ENCODE measurements at places on chromosomes 6 and 20.

- no peak for DNase-seq
Observed at GRCh38 chr6:12386816-12387215, 96.7 kb downstream of the EDN1 start.

GRCh38 chr6:140576004-140576555 lies 1201.6 kb upstream of the CITED2 start:
- no peak for DNase-seq

- DNase-seq = no peak
Observed at GRCh38 chr20:45409521-45410272, 1.6 kb downstream of the DBNDD2 start.

GRCh38 chr20:24657196-24657595 lies 187.8 kb downstream of the SYNDIG1 start:
- no peak for DNase-seq

DNA sequence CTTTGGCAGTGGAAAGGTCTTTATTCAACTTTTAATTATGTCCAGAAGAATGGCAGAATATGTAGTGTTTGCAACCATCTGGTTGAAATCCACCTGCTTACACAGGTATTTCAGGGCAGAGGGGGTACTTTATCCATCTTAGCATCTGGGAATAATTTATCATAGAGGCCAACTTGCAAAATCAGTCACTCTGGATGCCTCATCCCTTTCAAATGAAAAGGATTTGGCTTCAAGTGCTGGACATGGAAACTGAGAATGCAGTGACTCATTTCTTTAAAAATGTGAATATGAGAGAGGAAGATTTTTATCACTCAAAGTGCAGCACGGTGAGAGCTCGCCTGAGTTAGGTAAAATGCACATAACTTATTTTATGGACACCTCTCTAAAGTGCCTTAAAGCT lies 758.3 kb downstream of the KIF16B start:
- no peak for DNase-seq

- DNase-seq = no peak
Observed at GRCh38 chr20:50911030-50911429, 20.2 kb downstream of the ADNP start.

DNA sequence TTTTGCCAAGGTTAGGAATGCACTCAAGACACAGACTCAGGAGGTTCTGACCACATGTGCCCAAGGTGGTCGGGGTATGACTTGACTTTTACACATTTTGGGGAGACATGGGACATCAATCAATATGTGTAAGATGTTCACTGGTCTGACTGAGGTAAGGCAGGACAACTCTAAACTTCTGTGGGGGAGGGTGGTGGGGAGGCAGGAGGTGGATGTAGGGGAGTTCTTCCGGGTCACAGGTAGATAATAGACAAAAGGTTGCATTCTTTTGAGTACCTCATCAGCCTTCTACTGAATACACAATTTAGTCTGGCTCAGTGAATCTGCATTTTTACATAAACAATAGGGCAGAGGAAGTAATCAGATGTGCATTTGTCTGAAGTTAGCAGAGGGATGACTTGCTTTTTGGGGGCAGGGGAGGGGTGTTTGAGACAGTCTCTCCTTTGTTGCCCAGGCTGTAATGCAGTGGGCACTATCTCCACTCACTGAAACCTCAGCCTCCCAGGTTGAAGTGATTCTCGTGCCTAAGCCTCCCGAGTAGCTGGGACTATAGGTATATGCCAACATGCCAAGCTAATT lies 10.9 kb downstream of the ECHDC1 start:
- DNase-seq = no peak

- DNase-seq = no peak
Observed at GRCh38 chr6:57303931-57304681, 13.3 kb upstream of the PRIM2 start.

DNA sequence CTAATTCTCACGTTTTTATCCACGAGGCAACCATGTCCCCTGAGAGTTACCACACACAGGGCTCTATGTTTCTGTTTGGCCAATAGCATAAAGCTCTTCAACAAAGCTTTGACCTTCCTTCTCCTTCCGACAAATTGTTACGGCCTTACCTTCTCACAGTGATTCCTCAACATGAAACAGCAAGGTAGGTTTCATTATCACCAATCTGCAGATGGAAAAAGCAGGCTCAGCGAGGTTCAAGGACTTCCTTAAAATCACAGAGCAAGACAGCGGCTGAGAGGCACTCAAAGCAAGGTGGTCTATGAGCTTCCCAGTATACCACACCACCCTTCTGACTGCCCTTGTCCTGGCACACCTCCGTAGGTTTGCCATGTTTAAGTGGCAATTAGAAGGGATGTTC lies 360.0 kb downstream of the CD83 start:
- no peak for DNase-seq

DNA sequence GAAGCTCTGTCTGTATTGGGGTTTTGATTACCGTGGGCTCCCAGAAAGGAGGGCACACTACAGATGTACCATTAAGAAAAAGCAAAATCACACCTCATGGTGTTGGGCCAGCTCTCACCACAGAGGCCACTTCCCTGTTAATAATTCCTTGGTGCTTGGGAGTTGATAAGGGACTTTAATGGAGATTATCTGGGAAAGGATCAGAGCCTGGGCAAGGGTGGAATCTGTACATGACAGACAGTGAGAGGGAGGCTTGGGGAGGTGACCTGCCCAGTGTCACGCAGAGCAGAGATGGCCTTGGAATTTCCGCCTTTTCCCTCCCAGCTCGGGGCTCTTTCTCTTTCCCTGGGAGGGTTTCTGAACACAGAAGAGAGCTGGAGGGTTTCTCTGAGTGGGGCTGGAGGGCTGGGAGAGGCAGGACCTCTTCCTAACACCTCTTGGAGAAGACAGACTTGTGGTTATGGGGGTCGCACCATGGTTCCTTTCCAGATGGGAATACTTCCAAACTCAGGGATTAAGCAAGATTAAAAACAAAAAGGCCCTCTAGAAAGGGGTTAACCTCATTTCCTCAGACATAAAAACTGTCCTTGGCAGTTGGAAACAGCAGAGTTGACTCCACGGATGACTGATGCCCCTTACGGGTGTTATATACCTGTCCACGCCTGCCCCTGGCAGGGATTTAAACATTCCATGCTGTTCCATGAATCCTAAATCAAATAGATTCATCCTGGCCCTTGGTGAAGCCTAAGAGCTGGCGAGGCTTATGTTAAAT lies 16.8 kb upstream of the KCNK16 start:
- DNase-seq = no peak

GRCh38 chr20:37941992-37942391 lies 39.1 kb downstream of the VSTM2L start:
- DNase-seq = no peak

GRCh38 chr6:131911951-131912350 lies 39.2 kb downstream of the CCN2 start:
- no peak for DNase-seq

DNA sequence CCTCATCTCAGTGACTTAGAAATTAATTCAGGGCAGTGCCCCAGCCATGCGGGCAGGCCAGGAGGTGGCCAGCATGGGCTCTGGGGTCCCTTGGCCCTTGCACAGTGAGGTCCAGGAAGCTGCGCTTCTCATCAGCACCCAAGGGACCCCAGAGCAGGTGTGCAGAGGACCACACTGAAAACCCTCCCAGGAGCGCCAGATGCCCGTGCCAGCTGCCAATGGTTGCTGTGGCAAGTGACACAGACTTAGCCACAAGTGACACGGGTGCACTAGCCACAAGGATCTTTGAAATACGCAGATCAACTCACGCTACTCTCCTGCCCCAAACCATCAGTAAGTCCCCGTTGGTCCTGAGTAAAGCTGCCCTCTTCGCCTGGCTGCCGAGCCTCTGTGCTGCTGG lies 88.1 kb downstream of the ERMARD start:
- no peak for DNase-seq

DNA sequence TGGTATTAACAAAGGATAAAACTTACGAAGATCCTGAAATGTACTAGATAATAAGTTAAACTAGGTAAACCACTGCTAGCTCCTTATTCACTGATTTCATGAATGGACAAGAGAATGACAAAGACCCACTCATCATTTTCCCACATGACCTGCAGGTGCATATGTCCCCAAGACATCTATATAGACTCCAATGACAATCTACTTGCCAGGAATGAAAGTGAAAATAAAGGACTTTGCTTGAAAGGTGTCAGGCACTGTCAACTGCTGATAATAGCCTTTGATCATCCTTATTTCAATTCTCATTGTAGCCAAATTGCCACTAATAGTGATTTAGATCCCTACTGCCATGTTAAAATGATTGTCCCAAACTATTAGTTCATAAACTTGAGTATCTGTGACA lies 321.8 kb downstream of the HACE1 start:
- no peak for DNase-seq

- no peak for DNase-seq
Observed at GRCh38 chr20:53284256-53284655, 309.4 kb downstream of the ZNF217 start.

- DNase-seq = no peak
Observed at GRCh38 chr6:43298565-43299337, 691 bp downstream of the SLC22A7 start.

- DNase-seq = no peak
Observed at GRCh38 chr6:108526739-108527174, 34.0 kb upstream of the FOXO3 start.

- no peak for DNase-seq
Observed at GRCh38 chr20:39473536-39473935, 511.4 kb downstream of the DHX35 start.

DNA sequence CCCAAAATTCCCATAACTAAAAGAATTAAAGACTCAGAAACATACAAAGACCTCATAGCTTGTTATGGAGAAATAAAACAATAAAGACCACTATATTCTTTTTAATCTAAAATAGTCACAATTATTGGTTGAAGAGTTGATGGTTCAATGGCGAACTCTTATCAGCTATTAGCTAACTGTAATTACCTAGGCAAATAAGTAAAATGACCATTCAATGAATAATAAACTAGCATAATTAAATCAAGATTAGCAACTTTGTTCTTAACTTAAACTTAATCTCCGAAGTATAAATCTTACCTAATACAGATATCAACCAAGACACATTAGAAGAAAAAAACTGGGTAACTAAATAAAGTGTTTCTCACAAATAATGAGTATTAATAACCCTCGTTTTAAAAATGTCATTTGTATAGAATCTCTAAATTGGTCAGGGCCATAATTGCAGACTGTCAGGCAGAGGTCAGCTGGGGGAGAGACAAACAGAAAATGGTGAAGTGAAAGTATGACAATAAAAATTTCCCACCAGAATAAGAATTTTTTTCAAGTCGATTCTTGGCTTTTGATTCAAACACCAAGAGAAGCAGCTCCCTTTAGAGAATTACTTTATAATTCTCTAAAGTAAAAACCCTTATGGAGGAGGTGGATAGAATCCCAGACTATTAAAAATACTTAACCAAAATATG lies 1.7 kb downstream of the FKBP5 start:
- no peak for DNase-seq

DNA sequence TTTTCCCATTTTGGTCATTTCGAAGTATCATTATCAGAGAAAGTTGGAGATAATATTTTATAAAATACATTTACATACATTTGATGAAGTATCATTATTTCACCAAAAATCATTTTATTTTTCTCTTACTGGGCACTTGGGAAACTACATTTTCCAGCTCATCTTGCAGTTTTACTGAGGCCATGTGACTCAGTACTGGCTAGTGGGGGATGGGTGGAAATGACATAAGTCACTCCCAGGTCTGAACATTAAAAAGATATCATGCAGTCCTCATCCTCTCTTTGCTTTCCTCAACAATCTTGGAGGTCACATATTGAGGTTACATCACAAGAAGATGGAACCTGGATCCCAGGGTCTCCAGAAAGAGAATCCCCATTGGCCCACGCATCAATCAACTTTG lies 84.1 kb downstream of the CD24 start:
- DNase-seq = no peak

DNA sequence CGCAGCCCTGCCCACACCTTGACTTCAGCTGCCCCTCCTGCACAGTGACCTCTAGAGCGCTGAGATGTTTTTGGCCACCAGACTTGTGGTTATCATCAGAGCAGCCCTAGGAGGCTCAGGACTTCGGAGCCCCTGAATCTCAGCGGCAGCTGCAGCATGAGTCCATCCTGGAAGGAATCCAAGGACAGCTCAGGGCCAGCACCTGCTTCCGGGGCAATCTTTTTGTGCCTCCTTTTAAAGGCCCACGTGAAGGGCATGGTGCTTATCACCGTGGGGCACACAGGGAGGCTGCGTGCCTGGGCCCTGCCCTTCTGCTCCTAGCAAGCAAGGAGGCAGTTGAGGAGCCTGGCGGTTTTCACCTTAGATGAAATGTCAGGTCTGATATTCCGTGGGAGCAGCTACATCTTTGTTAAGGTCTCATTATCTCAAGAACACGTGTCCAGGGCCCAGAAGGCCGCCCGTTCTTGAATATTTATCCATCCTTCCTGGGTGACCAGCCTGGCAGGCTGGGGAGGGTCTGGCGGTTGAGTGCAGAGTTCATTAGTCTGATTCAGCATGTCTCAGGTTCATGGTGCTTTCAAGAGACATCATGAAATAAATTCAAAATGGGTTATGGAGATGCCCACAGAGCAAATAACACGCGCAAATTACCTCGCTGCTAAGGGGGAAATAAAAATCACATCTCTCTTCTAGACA lies 392.4 kb downstream of the TAF4 start:
- DNase-seq = no peak

- DNase-seq = no peak
Observed at GRCh38 chr6:158053377-158054313, 72.0 kb downstream of the SYNJ2 start.

DNA sequence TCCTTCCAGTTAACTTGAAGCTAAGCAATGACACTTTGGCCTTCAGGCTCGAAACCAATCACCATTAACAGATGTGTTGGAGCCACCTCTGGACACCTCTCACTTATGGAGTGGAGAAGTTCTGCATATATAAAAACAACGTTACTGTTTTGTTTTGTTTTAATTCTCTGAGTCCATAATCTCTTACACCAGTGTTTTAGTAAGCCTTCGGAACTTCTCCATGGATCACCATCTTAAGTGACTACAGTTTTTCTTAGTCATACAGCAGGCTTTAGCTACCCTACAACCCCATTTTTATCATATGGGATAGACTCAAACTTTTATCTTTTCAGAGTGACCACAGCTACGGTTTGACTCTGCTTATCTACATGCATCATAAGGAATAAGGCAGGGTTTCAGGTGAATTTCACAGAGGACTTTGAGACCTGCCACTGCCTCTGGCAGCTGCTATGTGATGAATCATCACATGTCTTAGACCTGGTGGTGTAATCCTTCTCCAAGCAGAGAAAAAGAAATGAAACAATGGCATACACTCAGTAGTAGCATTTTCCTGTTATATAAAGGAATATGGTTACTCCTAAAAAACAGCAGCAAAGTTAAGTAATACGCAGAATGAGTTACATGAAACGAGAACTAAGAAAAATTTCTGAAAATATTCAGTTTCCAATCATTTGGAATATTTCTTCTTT lies 5.5 kb upstream of the HDDC2 start:
- DNase-seq = no peak

- no peak for DNase-seq
Observed at GRCh38 chr20:34493646-34494045, 22.6 kb upstream of the DYNLRB1 start.

GRCh38 chr6:42514745-42515144 lies 49.1 kb upstream of the UBR2 start:
- no peak for DNase-seq

- DNase-seq = no peak
Observed at GRCh38 chr6:31663961-31664789, 622 bp downstream of the GPANK1 start.

- no peak for DNase-seq
Observed at GRCh38 chr20:45163083-45163803, 11.5 kb upstream of the PI3 start.
